Left lung (tissue), 14 donors: ENCODE measurements at places on chromosomes 2 and 18. TPM values are rescaled to one million over a fixed set of nuclear protein-coding genes. Genes with fewer than 3 reads are reported as not detected.

MEP1B gene
- not detected for total RNA-seq

FAM117B gene
- 4.9 TPM for total RNA-seq

EFEMP1 gene
- total RNA-seq: 346 TPM

SERPINB4 gene
- 0.42 TPM for total RNA-seq

SH2D6 gene
- 0.60 TPM for total RNA-seq

SPP2 gene
- total RNA-seq: not detected

MCFD2 gene
- total RNA-seq: 121 TPM

XDH gene
- 0.05 TPM for total RNA-seq

ZNF512 gene
- 29.6 TPM for total RNA-seq

RBM44 gene
- 0.41 TPM for total RNA-seq

TRIM54 gene
- not detected for total RNA-seq

DYSF gene
- 71.4 TPM for total RNA-seq

RAB17 gene
- 35.5 TPM for total RNA-seq

SNED1 gene
- total RNA-seq: 36.4 TPM

DSG1 gene
- not detected for total RNA-seq

NPPC gene
- total RNA-seq: not detected

SKOR2 gene
- not detected for total RNA-seq

KLHL41 gene
- total RNA-seq: 1.4 TPM

CFAP210 gene
- not detected for total RNA-seq

FASTKD1 gene
- 33.3 TPM for total RNA-seq

SP5 gene
- 5.1 TPM for total RNA-seq

PER2 gene
- 14.2 TPM for total RNA-seq

LIMS3 gene
- 1.5 TPM for total RNA-seq

CTIF gene
- total RNA-seq: 46.1 TPM

CMPK2 gene
- total RNA-seq: 9.3 TPM

LIPG gene
- total RNA-seq: 26.0 TPM

ABCG8 gene
- not detected for total RNA-seq

C2orf15 gene
- total RNA-seq: 4.0 TPM

TEX261 gene
- total RNA-seq: 63.8 TPM

MZT2A gene
- total RNA-seq: 43.4 TPM

CAPN14 gene
- total RNA-seq: 0.26 TPM

ADD2 gene
- total RNA-seq: 0.92 TPM

RTP5 gene
- 0.10 TPM for total RNA-seq

TBR1 gene
- total RNA-seq: not detected

ATP8B1 gene
- 24.0 TPM for total RNA-seq

NEU4 gene
- 0.24 TPM for total RNA-seq

CCNT2 gene
- 29.3 TPM for total RNA-seq

CFC1 gene
- total RNA-seq: not detected

SP110 gene
- 37.8 TPM for total RNA-seq

RGPD3 gene
- not detected for total RNA-seq
